Right atrium auricular region (tissue), 2 donors: ENCODE measurements at places on chromosomes 6 and 20. TPM values are rescaled to one million over a fixed set of nuclear protein-coding genes. Genes with fewer than 3 reads are reported as not detected.

DNA sequence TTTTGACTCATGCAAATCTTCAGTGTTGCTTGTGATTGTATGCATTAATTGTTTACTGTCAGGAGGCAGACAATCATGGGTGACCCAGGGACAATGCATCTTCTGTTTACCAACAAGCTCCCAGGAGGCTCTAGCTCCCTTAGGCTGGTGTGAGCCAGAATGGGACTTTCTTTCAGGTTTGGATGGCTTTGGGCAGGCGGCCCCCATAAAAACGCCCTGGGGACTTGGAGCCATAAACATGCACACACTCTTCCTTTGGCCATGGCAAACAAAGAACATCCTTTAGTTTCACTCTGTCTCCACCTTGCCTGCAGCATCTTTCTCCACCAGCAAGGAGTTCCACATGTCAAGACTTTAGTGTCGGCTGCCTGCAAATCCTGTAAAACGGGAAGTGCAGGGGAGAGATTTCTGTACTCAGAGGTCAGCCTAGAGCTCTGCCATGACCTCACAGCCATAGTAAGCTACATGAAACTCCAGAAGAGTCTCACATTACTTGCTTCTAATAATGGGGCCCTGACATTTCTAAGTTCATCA lies 127.6 kb downstream of the MAP3K7 start:
- H3K36me3 ChIP-seq: no peaks in the 10 kb centered on the region
- no peaks in the 10 kb centered on the region for H3K4me1 ChIP-seq
- no peak for DNase-seq
- no peaks in the 10 kb centered on the region for H3K27me3 ChIP-seq

- no peaks in the 10 kb centered on the region for H3K36me3 ChIP-seq
- no peak overlapping the region for H3K4me3 ChIP-seq
- H3K27ac ChIP-seq: no peak overlapping the region
Measured at GRCh38 chr6:29537714-29538403, 21.7 kb downstream of the UBD start.

GRCh38 chr6:73514746-73515110 lies 6.1 kb downstream of the EEF1A1 start:
- DNase-seq: no peak
- H3K4me1 ChIP-seq: no peaks in the 10 kb centered on the region
- peaks cover 55% of the 10 kb centered on the region for H3K36me3 ChIP-seq
- H3K4me3 ChIP-seq: no peak overlapping the region
- H3K27ac ChIP-seq: no peak overlapping the region

DNA sequence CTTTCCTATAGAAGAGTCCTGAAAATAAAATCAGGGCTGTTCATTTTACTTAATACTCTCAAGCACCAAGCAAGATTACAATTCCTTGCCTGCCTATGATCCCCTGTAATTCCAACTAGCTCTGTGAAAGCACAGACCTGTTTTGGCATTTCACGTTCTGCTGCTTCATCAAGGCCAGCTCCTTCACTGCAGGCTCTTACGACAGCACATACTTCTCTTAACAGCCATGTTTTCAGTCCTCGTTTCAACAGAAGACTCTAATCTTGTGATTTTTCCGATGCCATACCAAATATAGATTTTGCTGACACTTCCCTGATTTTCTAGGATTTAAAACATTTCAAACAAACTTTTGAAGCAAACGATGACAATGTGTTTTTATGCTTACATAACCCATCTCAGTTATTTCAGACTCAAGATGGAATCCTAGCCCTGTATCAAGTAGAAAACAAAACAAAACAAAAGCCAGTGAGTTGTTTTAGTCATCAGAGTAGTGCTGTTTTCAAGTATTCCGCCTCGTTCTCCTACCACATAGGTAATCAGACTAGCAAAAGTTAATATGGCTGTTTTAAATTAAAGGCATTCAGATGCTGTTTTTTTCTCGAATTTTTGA lies 616.5 kb upstream of the CITED2 start:
- H3K27me3 ChIP-seq: no peaks in the 10 kb centered on the region
- no peaks in the 10 kb centered on the region for H3K4me1 ChIP-seq
- H3K4me3 ChIP-seq: no peak overlapping the region
- peak overlapping the region; percentile 28 for H3K27ac ChIP-seq
- no peaks in the 10 kb centered on the region for H3K36me3 ChIP-seq

DNA sequence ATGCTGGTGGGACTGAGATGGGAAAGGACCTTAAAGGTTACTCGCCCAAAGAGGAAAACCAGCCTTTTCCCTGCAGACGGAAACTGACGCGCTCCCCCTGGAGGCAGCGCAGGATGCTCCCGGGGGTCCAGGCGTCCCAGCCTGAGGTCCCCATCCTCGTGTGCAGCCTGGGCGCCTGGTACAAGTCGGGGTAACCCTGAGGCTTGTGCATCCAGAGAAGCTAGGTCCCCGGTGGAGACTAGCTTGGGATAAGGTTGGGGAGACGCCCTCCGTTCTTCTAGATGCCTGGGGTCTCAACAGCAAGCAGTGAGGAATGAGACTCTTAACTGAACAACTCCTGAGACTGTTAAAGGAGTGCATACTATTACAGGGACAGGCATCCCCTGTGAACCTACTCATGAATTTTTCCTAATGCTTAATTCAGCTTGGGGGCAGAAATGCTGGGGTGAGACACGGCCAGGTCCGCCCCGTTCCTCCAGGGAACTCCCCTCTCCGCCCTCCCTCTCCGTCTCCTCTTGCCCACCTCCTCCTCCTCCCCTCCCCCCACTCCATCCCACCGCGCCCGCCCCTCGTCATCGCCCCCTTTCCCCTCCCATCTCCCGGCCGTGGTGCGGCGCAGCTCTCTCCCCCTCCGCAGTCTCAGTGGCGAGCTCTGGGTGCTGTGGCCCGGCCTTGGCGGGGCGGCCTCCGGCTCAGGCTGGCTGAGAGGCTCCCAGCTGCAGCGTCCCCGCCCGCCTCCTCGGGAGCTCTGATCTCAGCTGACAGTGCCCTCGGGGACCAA lies at the start of gene PRSS35:
PRSS35 (plus strand) TSS at position 634 of the 781 bp plus-strand sequence. CDS start 10,908 bp downstream, outside the sequence.
- no peaks in the 10 kb centered on the region for H3K4me1 ChIP-seq
- peak within 1 kb of the TSS; percentile 32 for H3K27ac ChIP-seq
- peak; percentile 62 for DNase-seq

DNA sequence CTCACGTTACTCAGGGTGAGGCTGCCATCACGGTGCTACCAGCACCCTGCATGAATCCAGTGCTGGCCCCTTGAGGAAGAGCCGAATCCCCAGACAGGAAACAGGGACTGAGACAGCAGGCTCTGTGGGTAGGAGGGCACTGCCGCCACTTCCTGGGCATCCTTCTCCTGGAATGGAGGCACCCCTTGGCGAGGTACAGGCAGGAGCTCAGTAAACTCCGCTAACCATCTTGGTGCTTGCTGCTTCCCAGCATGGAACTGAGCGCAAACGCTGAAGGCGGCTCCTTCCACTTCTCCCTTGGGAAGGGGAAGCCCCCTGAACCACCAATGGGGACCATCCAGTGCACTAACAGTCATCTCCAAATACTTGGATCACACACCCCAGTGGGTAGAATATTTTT lies 13.5 kb upstream of the CCDC167 start:
- DNase-seq: no peak
- no peak overlapping the region for H3K4me3 ChIP-seq
- H3K4me1 ChIP-seq: peaks cover 12% of the 10 kb centered on the region
- H3K27ac ChIP-seq: no peak overlapping the region
- no peaks in the 10 kb centered on the region for H3K36me3 ChIP-seq

DNA sequence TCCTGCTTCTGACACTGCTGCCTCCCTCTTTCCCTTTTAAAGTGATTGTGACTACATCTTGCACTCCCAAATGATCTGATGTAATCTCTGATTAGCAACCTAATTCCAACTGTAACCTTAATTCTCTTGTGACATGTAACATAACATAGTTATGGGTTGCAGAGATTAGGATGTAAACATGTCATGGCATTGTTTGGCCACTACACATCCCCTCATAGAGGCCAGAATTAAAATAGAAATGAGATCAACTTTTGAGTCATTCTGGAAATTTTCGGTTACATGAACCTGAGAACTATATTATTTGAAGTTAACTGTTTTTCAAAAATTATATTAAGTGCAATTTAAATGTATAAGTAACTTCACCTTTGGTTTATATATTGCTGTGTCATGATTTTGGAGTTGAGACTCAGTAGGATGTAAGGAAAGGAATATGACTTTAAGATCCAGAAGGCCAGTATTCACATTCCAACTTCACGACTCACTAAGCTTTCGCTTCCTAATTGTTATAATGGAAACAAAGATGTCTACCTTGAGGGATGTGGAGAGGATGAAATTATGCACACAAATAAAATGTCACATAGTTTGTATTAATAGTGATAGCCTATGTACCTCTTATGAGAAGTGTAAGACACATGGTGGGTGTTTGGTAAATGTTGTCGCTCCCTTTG lies 611.9 kb upstream of the MAP3K7 start:
- no peak overlapping the region for H3K27ac ChIP-seq
- no peak for DNase-seq
- H3K27me3 ChIP-seq: no peaks in the 10 kb centered on the region
- H3K36me3 ChIP-seq: no peaks in the 10 kb centered on the region
- H3K4me3 ChIP-seq: no peak overlapping the region

DNA sequence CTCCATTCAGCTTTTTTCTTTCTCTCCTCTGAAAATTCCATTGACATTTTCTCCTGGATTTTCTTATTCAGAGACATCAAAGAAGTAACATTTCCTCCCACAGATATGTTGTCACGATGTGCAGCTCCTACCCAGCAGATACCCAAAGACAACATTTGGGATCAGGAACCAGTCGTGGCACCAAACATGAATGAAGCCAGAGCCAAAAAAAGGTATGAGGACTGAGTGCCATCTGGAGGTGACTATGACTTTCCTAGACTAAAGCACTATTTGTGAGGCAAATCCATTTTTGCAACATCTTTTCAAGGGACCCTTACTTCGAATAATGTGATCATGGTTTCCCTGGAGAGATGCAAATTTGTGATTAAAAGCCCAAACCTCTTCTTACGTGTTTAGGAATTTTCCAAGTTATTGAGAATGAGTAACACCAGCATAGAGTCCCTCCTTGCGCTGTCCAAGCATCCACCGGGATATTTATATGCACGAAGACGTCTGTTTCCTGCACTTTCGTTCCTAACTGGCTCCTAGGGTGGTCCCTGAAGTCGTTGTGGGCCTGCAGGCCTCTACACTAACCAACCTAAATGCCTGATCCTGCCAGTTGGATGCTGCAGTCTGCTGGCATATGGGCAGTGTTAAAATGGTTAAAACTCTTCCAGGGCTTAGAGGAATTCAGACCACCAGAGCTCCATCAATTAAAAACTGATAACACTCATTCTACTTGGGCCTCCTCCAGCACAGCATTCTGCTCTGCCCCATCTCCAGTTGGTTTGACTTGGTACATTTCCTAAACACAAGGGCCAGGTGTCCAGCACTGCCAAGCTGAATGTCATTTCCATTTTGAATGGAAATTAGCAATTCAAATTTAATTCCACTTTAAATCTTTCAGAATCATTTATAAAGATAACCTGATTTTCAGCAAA lies 256.6 kb downstream of the C6orf118 start:
- no peak for DNase-seq
- no peaks in the 10 kb centered on the region for H3K27me3 ChIP-seq
- no peaks in the 10 kb centered on the region for H3K36me3 ChIP-seq
- no peak overlapping the region for H3K4me3 ChIP-seq
- H3K4me1 ChIP-seq: no peaks in the 10 kb centered on the region

DNA sequence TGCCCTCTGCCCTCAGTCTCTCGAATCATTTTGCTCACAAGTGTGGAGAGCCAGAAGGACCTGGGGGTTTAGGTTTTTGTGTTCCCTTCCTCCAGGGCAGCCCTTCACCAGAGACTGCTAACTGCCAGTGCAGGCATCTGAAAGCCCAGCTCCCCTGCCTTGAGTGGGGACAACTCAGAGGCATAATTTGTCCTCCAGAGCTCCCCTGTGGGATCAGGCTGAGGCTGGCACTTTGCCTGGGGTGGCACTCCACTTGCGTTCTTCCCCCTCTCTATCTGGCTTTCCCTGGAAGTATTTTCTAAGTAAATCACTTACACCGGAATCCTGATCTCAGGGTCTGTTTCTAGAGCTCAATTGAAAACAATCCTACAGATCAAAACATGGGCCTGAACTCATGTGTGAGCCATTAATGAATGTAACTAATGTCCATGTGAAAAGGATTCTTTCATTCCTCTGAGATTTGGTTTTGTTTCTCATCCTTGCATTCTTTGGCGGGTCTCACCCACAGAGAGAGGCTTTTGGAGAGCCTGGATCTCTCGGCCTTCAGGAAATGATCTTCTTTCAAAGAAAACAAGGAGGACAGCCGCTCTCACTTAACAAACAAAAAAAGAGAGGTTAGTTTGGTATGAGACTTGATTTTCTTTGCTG lies 125.7 kb upstream of the RIPOR2 start:
- no peaks in the 10 kb centered on the region for H3K36me3 ChIP-seq
- H3K27me3 ChIP-seq: no peaks in the 10 kb centered on the region
- no peak overlapping the region for H3K27ac ChIP-seq
- DNase-seq: no peak
- H3K4me1 ChIP-seq: no peaks in the 10 kb centered on the region

DNA sequence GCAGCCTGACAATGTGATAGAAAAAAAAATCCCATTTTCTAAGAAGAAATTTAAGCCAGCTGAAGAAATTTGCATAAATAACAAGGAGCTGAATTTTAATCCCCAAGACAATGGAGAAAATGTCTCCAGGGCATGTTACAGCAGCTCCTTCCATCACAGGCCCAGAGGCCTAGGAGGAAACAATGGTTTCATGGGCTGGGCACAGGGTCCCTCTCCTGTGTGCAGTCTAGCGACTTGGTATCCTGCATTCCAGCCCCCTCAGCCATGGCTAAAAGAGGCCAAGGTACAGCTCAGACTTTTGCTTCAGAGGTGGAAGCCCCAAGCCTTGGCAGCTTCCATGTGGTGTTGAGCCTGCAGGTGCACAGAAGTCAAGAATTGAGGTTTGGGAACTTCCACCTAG lies 73.1 kb downstream of the C6orf118 start:
- no peak overlapping the region for H3K4me3 ChIP-seq
- H3K4me1 ChIP-seq: no peaks in the 10 kb centered on the region
- H3K36me3 ChIP-seq: no peaks in the 10 kb centered on the region
- H3K27ac ChIP-seq: no peak overlapping the region
- no peak for DNase-seq

DNA sequence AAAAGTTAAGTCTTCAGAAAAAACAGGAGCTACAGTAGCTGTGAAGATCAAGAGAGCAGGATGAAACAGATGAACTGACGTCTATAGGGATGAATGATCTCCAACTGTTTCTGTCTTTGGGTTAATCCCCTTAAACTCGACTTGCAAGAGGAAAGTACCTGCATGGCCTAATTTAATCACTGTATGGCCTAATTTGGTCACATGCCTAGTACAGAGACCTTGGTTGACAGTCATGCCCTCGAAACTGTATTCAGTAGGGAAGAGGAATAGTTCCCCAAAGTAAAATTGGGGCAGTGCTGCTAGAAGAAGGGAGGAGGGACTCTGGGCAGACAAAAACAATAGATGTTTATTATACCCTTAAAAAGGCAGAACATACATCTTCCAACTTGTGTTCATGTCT lies 10.0 kb upstream of the SMAP1 start:
- no peaks in the 10 kb centered on the region for H3K36me3 ChIP-seq
- H3K4me1 ChIP-seq: no peaks in the 10 kb centered on the region
- no peak overlapping the region for H3K27ac ChIP-seq
- DNase-seq: no peak

The HLA-DRB1 gene
- total RNA-seq: 37.6 TPM

The FAM217A gene
- not detected for total RNA-seq

The TCP11 gene
- total RNA-seq: not detected

The LCA5 gene
- 2.6 TPM for total RNA-seq

The DDO gene
- total RNA-seq: 4.4 TPM

The RNF114 gene
- total RNA-seq: 40.2 TPM

The BTNL2 gene
- not detected for total RNA-seq
